ENCODE measurements at places on chromosomes 1 and 21.

GRCh38 chr21:45736690-45737484 is 93.4 kb downstream of the PCBP3 start:
- DNase-seq: no peak

GRCh38 chr1:111553196-111553595 is 49.8 kb upstream of the ADORA3 start:
- DNase-seq: no peak

GRCh38 chr1:27367160-27367650 is 444 bp upstream of the MAP3K6 start:
- no peak for DNase-seq

- DNase-seq: no peak
These were observed 556.7 kb downstream of the DPYD start for GRCh38 chr1:97364086-97364485.

DNA sequence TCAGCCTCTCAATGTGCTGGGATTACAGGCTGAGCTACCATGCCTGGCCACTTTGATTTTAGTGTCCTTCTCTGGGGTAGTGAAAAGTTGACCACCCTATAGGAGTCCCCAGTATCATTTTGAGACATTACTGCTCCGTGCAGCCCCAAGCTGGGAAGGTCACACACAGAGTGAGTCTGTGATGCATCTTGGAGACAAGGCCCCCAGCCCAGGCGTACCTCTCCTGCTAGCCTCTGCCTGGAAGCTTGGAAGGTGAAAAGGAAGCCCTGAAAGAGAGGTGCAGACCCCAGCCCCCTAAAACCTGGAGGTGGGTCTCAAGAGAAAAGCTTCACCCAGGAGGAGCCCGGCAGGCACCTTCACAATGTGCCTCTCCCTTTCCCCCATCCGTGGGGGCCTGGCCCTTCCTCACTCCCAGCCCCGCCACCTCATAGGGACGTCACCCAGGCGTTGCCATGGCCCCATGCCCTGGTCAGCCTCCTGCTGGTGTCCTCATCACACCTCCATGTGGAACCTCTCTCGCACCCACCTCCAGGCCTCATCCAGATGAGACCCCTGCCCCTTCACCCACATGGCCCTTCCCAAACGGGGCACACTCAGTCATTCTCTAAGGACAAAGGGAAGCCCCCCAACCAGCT is 5.6 kb upstream of the ARF1 start:
- no peak for DNase-seq

DNA sequence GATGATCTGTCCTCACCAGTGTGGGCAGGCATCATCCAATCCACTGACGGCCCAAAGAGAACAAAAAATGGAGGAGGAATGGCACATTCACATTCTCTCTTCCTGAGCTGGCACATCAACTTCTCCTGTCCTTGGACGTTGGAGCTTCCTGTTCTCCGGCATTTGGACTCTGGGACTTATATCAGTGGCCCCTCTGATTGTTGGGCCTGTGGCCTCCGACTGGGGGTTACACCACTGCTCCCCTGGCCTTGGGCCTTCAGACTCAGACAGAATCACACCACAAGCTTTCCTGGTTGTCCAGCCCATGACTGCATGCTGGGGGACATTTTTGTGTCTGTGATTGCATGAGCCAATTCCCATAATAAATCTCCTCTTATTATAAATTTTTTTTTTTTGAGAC is 20.1 kb downstream of the IFNLR1 start:
- DNase-seq: no peak

DNA sequence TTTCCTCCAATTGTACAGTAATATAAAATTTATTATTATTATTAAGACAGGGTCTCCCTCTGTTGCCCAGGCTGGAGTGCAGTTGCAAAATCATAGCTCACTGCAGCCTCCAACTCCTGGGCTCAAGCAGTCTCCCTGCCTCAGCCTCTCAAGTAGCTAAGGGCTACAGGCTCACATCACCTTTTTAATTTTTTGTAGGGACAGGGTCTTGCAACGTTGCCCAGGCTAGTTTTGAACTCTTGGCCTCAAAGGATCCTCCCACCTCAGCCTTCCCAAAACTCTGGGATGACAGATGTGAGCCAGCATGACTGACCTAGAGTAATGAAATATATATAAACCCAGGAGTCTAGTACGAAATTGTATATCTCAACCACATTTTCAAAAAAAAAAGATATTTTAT is 49.2 kb downstream of the B3GALNT2 start:
- no peak for DNase-seq

GRCh38 chr1:230224101-230224960 is 157.3 kb downstream of the GALNT2 start:
- DNase-seq: no peak

DNA sequence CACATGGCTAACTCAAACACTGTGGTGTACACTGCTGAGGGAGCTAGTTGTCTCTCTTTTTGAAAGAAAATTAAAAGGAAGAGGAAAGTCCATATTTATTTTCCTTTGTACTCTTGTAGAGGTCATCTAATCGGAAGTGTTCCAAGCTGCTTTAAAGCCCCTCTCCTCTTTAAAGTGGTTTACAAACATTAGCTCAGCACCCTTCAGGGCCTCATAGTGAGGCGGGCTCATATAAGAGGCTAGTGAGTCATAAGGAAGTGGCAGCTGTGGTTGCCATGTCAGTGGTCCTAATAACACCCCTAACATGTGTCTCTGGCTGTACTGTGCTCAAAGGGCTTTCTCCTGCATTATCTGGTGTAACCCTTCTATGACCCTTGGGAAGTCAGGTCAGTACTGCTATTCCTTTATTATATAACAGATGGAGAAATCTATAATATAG is 104.4 kb upstream of the SERBP1 start:
- no peak for DNase-seq

- no peak for DNase-seq
These were observed 9.1 kb upstream of the MTFR1L start for GRCh38 chr1:25810341-25811299.

- DNase-seq: no peak
These were observed 1.7 kb downstream of the ZC3H12A start for GRCh38 chr1:37476087-37476452.

- no peak for DNase-seq
These were observed 51.1 kb upstream of the RGS21 start for GRCh38 chr1:192265516-192266173.

DNA sequence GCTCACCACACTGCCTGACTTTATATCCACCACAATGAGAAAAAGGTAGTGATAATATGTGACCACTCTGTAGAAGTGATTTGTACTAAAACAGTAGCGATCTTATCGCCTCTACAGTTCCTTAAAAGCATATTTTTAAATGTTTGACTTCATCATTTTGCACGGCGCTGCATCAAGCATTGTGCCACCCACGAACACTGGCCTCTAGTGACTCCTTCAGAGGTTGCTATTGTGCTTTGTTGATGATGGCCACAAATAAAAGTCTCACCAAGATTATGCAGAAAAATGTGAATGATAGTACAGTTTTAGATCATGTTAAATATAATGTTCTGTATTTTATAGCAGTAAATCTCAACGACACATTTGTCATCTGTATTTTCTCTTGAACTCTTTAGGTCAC is 186.5 kb upstream of the NCAM2 start:
- DNase-seq: no peak

DNA sequence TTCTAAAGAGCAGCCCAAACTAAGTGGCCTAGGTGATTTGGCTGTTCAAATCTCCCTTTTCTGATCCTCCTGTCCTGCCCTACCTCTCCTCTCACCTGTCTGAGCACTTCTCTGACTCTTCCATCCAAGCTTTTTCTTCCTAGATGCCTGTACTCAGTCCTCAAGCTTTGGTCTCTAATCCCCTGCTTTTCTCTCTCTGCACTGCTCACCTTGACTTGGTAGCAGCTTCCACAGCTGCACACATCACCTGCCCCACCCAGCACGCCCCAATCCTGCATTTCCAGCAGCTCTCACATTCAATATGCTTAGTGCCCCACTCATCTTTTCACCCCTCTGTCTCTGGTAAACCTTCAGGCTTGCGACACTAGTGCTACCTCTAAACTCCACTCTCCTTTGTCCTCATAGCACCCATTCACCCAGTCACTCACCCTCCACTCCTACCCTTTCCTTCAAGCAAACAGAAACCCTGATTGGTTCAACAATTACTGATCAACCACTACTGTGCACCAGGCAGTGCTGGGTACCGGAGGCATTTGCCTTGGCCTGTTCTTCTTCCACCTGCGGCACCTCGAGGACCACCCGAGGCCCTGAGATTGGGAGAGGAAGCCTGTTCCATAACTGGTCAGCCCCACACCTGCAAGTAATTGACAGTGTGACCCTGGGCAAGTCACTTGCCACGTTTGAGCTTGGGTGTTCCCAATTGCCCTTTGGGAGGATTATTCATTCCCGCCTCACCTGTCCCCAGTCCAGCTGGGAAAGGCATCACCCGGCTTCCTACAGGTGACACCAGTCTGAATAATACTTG is 136.1 kb upstream of the EDN2 start:
- no peak for DNase-seq

DNA sequence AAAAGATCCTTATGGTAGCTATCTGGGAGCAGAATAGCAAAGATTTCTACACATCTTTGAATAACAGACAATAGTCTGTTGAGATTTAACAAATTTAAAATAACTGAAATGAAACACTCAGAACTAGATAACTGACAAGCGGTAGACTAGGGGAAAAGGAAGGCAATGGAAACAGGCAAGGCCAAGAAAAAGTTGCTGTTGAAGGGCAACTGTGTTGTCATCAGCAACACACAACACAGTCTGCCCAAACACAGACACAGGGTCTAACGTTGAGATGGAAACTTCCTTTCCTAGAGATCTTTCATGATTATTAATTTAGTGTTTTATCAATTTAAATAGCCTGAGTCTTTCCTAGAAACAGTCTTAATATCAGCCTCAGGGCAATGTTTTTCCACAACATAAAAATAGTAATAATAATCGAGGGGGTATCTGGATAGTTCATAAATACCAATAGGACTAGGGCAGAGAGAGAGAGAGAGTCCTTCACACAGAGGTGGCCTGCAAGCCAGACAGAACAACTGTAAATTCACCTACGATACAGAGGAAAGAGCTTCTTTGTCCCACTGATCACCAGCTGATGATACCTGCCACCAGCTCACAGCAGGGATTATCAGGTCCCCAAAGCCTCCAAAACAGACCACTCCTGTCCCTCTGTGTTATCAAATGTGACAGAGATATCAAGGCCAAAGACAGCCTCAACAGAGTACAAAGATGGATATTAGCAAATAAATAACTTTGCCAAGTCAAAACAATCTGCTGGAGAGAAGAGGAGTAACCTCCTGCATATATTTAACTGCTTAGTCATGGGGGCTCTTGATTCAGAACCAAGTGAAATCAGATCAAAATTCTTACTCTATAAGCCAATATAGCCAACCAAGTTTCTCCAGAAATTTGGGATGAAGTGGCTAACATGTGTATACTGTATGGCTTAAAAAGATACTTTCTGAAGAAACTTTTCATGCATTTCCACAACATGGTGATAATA is 245.3 kb downstream of the SLC45A1 start:
- DNase-seq: no peak

DNA sequence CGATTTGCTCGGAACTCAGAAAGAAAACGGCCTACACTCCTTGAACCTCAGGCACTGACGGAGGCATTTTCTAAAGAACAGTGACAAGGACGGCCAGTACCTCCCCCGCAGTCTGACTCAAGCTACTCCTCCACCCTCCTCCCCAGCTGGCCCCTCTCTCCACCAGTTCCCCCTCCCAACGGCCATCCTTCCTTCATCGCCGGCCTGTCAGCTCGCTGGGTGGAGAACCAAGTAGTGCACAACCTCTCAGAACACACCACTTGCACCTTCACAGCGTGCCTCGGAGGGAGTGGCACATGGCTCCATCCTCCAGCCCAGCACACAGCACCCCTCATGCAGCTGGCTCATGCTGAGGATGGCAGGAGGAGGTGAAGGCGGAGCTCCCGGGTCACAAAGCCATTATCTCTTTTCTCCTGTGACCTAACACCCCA is 58.8 kb downstream of the TOR1AIP2 start:
- DNase-seq: no peak
